ENCODE measurements at places on chromosomes 2 and 18.

DNA sequence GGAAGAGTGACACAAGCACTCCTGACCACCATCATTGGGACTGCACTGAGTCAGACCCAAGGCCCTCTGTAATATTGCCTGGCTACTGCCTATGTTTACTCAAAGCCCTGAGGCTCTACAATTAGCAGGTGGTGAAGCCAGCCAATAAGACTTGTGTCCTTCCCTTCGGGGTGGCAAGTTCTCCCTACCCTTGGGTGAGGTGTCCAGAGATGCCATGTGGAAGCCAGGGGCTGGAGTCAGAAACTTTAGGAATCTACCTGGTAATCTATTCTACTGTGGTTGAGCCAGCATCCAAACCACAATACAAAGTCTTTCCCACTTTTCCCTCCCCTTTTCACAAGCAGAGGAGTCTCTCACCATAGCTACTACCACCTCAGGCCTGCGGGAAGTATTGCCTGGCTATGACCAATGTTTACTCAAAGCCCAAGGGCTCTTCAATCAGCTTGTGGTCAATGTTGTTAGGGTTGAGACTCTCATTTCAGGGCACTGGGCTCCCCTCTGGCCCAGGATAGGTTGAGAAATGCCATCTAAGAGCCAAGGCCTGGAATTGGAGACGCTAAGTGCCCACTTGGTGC is 17.6 kb downstream of the DHRS9 start:
- DNase-seq = no peak

DNA sequence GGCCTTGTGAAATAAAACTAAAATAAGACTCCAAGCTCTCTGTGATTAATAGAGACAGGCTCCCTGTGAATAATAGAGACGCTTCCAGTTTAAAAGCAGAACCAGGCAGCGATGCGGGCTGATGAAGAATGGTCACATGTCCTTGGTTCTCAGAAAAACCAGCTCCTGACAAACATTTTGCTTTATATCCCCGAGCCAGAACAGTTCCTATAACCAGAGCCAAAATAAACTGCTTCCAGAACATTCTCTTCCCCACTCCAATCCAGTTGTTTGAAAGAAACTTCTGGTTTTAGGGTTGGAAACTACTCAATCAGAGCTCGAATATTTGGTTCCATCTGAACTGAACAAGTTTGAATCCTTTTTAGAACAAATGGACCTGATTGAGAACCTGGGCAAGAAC is 213.7 kb downstream of the TSN start:
- DNase-seq = no peak

DNA sequence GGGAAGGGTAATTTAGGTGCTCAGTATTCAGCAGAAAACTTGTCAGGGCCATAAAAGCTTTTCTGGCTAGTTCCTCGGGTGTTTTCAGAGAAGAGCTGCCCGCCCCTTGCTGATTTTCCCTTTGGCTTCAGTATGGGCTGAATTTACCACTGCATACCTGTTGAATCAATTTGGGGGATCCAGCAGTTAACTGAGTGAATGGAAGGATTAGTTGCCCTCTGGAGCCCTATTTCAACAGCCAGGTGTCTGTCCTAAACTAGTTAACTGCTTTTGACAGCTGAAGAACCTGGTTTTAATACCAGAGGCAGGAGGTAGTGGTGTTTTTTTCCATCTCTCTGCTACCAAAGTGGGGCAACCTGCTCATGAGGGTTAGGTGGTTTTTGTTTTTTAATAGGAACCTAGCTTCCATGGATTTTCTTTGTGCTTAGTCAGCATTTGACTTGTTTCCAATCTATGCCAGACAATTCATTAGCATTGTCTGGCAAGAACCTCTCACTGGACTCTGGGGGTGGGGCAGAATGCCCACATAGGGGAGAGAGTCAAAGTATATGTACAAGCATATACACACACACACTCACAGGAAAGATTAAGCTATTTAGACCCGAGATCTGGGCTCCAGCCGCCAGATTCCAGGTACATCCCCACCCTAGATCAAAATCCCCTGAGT is 166.5 kb upstream of the SIX3 start:
- DNase-seq = no peak

DNA sequence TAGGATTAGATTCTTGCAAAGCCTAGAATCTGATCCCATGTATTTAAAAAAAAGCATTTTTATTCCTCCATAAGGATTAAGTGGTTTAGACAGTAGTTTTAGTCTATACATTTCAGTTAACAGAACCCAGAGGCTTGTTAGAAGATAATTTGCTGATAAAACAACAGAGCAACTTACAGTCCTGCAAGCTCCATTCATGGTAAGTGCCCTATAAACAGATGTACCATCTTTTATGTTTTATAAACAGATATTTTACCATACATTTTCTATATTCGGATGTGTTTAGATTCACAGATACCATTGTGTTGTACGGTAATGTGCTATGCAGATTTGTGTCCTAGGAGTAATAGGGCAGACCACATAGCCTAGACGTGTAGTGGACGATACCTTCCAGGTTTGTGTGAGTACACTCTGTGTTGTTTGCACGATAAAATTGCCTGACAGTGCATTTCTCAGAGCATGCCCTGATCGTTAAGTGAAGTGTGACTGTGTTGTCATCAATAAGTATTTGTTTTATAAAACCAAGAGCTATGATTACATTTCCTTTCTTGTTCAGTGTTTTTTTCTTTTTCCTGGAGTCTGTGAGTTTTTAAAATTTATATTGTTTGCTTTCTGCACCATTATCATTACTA is 54.2 kb downstream of the CERS6 start:
- no peak for DNase-seq

DNA sequence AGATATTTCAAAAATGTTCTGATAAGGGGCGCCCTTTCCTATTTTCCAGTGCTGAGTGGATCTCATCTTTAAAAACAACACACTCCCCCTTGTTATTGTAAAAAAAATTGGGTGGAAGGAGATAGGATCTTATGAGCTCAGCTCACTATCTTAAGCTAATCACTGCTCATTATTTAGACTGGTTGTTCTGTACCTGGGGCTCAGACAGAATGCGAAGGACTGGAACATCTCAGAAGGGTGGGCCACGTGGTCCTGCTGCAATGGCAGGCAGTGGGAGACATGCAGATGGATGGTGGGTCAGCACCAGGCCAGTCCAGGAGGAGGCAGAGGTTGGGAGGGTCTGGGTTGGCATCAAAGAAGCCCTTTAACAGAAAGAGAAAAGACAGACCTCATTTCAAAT is 48.3 kb upstream of the GPR155 start:
- DNase-seq = no peak

- no peak for DNase-seq
These were observed 102.6 kb downstream of the CDK15 start for GRCh38 chr2:201908901-201909300.

- DNase-seq = no peak
These were observed 19.4 kb downstream of the FZD5 start for GRCh38 chr2:207750345-207750744.

DNA sequence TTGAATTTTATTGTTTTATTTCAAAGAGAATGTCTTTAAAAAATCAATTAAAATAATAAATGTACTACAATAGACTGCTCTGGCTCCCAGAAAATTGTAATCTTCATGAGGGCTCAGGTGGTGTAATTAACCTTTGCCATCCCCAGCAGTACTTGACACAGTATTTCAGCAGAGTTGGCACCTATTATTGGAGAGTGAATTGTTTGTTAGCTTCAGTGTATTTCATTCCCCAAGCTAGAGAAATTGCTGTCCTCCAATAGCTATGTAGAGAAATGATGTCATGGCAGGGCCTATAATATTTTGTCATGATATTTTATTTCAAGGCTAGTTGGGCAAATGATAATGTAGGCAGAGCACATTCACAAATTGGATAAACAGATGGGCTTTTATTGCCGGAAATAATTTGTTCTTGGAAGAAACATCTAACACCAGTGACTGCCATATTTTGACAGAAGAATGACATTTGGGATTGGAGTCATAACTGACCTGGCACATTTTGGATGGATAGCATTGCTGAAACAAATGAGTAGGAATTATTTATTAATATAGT is 712.0 kb upstream of the NXPH2 start:
- DNase-seq = no peak

DNA sequence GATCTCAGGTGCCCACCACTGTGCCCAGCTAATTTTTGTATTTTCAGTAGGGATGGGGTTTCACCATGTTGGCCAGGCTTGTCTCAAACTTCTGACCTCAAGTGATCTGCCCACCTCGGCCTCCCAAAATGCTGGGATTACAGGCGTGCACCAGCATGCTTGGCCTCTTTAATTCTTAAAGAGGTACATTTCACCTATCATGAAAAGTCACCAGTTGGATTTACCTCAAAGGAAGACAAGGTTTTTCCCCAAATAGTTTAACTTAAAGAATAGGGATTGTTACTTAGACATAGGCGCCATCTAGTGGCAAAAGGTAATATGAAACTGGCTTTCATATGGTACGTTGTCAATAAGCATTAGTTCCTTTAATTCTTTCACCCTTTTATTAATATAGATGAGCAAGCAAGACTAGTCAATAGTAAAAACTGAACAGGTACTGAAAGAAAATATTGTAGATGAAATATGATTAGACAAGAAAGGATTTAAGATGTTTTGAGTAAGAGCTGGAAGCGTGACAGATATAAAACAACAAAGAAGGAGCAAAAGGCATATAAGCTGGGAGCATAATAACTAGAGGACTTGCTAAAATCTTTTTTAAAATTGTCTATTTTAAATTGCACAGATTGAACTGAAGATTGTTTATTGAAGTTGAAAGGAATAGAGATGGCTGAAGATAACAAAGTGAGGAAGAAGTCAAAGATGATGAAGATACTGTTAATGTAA is 35.0 kb upstream of the PSMD14 start:
- DNase-seq = no peak

DNA sequence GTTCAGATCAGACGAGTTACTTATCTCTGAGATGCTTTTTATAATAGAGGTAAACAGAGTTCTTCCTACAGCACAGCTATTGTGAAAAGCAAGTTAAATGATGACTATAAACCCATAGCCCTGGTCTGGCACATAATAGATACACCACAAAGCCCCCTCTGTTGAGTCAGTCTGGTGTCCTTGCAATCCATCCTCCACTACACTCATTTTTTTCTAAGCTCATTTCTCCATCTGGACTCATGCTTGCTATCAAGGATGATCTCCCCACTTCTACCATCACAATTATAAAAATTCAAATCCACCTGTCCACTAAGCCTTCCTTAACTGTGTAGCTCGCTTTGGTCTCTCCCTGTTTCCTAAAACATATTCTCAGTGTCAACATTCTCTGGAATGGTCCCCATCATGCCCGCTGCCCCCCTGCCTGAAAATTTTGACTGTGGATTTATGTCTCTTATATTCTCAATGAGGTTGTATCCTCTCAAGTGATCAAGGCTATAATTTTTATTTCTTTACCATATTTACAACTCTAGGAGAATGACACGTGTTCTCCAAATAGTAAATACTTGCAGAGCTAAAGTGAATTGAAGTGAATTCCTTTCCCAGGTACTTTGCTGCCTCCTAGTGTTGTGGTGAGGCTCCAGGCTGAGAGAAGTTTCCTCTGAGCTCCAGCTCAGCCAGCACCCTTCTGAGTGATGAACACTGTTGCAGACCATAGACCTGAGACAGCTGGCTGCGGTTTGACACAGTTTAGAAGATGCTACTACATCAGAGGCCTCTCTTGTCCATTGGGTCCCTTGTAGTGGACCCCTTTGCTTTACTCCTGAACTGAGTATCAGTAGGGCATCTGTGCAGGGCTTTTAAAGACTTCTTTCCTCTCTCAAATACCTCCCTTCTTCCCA is 108.7 kb downstream of the DPP10 start:
- no peak for DNase-seq

GRCh38 chr2:218720048-218721041 is 9.7 kb downstream of the TTLL4 start:
- no peak for DNase-seq

GRCh38 chr2:36965751-36966369 is 476 bp downstream of the STRN start:
- DNase-seq = no peak

DNA sequence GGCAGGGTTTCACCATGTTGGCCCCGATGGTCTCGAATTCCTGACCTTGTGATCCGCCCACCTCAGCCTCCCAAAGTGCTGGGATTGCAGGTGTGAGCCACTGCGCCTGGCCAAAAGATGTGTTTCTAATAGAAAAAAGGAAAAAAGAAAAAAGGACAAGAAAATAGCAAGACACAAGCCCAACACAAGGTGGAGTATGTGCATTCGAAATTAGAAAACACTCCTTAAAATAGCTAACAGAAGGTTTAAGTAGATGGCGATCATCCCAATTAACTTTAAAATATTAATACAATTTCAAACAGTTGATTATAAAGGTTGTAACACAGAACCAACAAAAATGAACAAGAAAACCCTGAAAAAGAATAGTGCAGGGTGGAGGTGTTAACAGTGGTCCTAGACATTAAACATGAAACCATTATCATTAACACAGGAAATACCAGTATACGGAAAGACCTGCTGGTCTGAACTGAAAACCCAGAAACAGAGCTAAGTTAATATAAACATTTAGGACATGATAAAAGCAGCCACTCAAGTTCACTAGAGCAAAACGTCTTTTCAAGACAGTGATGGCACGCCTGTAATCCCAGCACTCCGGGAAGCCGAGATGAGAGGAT is 57.9 kb downstream of the HDLBP start:
- no peak for DNase-seq

- DNase-seq = no peak
These were observed at the start of gene RPRM for GRCh38 chr2:153478289-153479261. TSS of gene RPRM (minus strand) at chr2:153478762. CDS start at chr2:153478565, 197 bp downstream.

- no peak for DNase-seq
These were observed 1.5 kb downstream of the SMCHD1 start for GRCh38 chr18:2656981-2657512.

DNA sequence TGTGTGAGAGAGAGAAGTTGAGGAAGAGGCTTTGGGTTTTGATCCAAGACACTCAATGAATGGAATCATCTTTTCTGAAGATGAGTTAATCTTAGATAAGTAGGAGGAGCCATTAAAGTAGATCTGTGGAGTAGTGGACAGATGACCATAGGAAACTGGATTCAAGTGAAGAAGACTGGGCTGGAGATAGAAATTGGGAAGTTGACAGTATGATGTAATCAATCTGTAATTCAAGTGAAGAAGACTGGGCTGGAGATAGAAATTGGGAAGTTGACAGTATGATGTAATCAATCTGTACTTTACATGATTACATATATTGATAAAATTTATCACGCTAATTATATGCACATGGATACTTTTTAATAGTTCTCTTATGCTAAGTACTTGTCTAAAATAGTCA is 92.8 kb downstream of the PHLPP1 start:
- DNase-seq = no peak

Measured in SIG-M5 (cell line).